ENCODE measurements at places on chromosomes 4 and X.

GRCh38 chr4:122073615-122074014 is 78.5 kb upstream of the BLTP1 start:
- DNase-seq, result no peak

- no peak for DNase-seq
These were observed 273.7 kb downstream of the HNRNPD start for GRCh38 chr4:82099928-82100579.

- peak; percentile 43 for DNase-seq
These were observed 12.9 kb downstream of the STIM2 start for GRCh38 chr4:26873391-26874026.

DNA sequence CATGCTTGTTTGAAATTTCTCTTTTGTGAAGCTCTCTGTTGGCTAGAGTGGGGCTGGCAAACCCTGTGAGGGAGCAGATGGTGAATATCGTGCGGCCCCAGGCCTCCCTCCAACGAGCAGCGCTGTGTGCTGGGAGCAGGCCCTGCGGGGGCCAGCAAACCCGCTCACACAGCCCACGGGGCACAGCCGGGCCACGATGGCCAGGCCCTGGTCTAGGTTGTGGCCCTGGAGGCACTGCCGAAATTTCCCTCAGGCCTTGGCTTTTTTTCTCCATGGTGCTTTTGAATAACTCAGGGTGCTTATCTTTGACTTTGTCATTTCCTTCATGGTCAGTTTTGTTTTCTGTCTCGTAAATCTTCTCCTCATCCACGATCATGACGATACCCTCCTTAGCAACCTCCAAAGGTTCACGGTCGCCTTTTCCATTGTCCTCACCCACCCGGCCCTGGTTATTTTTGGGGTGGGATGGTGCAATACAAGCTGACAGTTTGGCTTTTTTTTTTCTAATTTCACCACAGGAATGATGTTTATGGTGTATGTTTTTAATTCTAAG is 20.7 kb downstream of the PCGF3 start:
- no peak for DNase-seq

- DNase-seq, result no peak
These were observed 169.4 kb downstream of the MAD2L1 start for GRCh38 chr4:119897260-119897659.

DNA sequence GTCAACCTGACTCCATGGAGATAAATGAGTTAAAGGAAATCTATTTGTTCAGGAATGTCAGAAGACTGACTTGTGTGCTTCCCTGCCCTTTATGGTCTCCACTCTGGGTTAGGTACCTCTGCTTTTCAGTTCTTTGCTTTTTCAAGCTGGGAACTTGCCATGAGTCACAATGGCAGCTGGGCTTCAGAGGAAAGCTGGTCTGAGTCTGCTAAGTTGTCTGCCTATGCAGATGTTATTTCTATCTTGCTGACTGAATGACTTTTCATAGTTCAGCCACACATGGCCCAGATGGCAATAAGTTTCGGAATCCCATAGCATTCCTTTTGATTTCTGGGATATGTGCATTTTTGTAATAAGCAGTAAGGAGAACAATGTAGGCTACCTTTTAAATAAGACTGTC is 337.9 kb upstream of the FGF13 start:
- no peak for DNase-seq

GRCh38 chr4:139799615-139800014 is 134.0 kb downstream of the MGST2 start:
- no peak for DNase-seq

DNA sequence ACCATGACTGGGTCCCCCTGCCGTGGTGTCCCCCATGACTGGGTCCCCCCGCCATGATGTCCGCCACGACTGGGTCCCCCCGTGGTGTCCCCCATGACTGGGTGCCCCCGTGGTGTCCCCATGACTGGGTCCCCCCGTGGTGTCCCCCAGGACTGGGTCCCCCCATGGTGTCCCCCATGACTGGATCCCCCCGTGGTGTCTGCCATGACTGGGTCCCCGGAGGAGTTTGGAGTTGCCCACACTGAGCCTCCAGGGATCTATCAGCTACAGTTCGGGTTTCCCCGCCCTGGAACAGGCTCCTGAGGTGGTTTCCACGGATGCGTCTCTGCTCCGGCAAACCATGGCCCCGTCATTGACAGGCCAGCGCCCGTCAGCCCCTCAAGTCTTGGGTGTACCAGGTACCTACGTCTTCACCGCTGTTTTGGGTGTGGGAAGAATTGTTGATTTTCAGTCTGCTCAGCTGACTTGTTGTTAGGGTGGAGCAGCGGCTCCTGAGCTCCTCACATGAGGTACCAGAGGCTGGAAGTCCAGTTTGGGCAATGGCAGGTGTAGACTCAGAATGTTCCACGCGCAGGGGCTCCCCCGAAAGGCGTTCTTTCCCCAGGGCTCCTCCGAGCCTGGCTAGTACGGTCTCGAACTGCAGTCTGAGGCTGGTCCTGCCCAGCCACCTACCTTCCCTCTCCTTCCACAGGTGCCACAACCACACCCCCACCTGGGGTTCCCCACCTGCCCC is 8.3 kb upstream of the PDE6B start:
- DNase-seq, result no peak

DNA sequence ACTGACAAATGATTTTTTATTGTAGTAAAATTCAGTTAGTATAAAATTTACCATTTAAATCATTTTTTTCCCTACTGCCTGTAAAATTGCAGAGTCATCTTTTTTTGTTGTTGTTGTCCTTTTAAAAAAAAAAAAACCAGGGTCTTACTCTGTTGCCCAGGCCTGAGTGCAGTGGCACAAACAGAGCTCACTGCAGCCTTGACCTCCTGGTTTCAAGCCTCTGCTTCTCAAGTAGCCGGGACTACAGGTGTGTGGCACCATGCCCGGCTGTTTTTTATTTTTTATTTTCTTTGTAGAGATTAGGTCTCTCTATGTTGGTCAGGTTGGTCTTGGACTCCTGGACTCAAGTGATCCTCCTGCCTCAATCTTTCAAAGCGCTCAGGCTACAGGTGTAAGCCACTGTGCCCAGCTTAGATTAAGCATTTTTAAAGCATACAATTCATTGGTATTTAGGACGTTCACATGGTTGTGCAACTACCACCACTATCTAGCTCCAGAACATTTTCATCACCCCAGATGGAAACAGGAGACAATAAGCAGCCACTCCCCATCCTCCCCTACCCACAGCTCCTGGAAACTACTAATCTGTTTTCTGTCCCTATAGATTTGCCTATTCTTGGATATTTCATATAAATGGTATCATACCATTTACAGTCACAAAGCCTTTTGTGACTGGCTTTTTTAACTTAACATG is 59.7 kb upstream of the PGRMC2 start:
- no peak for DNase-seq

Data from stimulated activated CD4-positive, alpha-beta T cell treated with anti-CD3 and anti-CD28 coated beads, TNF-alpha, amount 100 ng/mL, for 24 hours (primary cell).